ENCODE measurements at places on chromosomes 2 and 18.

GRCh38 chr2:136665736-136666135 is 99.6 kb upstream of the THSD7B start:
- DNase-seq = no peak

DNA sequence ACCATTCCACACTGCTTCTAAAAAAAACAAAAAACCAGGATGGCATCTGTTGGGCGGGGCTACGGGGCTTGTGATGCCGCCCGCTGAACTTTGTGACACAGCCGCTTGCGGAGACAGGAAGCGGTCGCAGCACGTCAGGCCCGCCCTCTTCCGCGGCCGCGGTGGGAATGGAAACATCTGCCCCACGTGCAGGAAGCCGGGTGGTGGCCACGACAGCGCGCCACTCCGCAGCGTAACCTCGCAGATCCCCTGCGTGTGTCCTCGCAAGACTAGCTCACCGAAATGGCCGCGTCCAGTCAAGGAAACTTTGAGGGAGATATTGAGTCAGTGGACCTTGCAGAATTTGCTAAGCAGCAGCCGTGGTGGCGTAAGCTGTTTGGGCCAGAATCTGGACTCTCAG is 168.5 kb downstream of the SUCLG1 start:
- no peak for DNase-seq

DNA sequence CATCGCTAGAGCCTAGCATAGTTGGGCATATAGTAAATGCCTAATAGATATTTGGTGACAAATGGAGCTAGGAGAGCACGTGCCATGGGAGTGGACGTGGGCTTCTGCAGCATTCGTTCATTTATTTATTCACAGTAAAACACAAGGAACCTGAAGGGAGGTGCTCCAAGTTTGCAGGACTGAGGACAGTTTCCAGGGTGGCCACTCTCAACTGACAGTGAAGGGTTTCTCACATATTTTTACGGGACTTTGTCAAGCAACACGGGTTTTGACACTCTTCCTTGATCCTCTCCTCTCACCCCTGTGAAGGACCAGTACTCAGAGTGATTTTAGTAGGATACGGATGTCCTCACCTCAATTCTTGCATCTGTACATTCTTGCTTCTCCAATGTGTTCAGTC is 135.0 kb upstream of the TTC39C start:
- DNase-seq = no peak

GRCh38 chr18:69705987-69706386 is 241.7 kb downstream of the CD226 start:
- DNase-seq = no peak

- DNase-seq = no peak
Observed at GRCh38 chr2:171958475-171958874, 36.2 kb downstream of the HAT1 start.

GRCh38 chr2:169822785-169823392 is 1.8 kb downstream of the METTL5 start:
- no peak for DNase-seq

DNA sequence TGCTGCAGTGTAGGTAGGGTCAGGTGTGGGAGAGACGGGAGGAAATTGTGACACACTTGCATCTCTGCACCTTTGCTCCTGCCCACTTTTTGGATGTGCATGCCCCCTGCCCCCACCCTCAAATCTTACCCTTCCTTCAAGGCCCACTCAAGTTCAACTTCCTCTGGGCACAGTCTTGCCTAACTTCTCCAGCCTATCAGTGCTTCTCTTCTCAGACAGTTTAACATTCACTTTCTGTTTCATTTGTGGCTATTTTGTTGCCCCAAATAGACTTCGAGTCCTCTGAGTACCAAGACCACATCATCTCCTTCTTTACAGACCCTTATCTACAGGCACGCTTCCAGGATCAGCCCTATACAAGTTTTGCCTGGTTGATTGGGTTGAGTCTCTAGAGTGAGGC is 2.7 kb downstream of the ST8SIA5 start:
- no peak for DNase-seq

GRCh38 chr2:227886149-227886548 is 14.7 kb downstream of the DAW1 start:
- no peak for DNase-seq

DNA sequence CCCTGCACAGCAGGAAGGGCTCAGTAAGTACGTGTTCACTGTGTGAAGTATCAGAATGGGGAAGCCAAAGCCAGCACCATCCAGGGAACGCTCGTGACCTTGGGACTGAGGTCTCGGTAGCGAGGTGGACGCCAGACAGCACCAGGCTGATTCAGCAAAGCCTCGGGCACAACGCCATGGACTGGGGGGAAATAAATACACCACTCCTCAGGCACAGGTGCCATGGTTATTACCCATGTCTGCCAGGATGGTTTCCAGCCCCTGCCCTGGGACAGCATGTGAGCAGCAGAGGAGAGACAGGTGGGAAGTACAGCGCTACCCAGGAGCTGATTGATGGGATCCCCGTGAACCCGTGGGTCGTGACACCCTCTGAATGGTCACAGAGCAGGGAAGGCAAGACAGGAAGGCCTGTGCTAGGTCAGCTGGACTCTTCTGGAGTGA is 53.0 kb downstream of the REEP1 start:
- DNase-seq = no peak

GRCh38 chr2:220674033-220674432 is 898.1 kb downstream of the EPHA4 start:
- no peak for DNase-seq

DNA sequence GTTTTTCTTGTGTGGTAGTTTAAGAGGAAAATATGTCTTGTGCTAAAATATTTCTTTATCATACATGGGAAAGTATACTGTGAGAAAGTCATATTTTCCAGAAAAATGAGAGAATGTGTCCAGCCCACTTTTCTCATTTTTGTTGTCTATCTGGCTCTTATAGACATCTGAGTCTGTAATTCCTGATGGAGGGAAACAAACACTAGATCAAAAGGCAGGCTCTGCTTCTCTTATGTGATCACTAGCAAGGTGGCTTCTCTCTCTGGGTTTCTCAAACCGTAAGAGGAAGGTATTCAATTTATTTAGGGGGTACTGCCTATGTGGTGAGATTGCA is 40.0 kb upstream of the PEX13 start:
- no peak for DNase-seq

GRCh38 chr2:190121971-190122370 is 59.4 kb upstream of the MSTN start:
- DNase-seq = no peak

DNA sequence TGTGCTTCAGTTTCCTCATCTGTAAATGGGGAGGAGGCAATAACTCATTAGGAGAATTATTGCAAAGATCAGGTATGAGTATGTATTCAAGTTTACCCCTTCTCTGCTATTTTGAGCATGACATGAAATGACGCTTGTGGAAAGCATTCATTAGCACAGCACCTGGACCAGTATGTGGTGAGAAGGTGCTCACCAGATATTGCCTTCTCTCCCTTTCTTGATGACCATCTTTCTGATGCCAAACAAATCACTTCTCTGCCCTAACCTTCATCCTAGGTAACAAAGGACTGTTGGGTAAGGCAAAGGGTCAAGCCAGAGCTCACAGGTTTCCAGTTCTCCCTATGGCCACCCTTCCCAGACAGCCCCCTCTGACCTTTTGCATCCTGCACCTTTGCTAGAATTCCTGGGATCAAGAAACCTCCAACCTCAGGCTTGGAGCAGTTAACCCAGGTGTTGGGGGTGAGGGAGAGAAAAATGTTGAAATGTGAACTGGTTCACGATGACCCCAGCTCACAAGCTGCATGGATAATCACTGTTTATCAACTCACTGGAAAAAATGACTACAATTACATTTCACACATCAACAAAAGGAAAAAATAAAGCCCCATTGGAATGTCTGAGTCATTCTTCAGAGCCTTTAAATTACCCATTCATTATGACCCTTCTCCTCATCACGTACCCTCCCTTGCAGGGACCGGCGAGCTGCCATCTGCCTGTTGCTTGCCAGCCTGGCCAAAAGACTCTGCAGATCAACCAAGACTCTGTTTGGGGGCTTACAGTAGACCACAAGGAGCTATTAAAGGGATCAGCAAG is 41.6 kb downstream of the LBH start:
- DNase-seq = no peak

- DNase-seq = no peak
Observed at GRCh38 chr2:61255580-61256437, 93.8 kb downstream of the C2orf74 start.

DNA sequence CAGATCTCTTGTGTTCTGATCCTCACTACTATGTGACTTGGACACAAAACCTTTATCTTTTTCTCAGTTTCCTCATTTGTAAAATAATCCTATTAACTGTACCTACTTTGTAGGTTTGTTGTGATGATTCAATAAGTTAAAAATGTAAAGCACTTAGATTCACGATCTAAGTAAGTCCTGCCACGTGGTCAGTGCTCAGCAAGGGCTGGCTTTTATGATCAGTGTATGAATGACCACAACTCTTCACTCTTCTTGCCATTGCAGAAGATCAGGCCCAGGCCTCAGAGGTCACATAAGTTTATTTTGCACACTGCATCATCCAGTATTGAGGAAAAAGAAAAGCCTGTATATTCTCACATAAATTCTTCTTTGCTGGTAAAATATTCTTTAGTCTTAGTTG is 1192.5 kb upstream of the ACVR2A start:
- DNase-seq = no peak

GRCh38 chr18:26488417-26489009 is 59.8 kb downstream of the KCTD1 start:
- DNase-seq = no peak

DNA sequence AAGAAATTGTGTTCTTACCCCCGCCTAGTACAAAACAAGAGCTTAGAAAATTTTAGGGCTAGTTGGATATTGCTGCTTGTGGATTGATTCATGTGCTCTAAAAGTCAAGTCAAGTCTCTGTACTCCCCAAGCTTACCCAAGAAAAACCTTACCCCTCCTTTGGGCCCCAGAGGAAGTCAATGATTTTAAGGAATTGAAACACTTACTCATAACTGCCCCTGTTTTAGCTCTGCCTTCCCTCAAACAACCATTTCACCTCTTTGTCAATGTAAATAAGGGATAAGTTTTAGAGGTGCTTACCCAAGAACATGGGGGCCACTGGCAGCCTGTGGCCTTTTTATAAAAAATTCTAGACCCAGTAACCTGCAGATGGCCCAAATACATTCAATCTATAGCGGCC is 136.6 kb upstream of the RMP24 start:
- DNase-seq = no peak

GRCh38 chr2:55338268-55338667 is 69.2 kb upstream of the MTIF2 start:
- DNase-seq = no peak

- DNase-seq = no peak
Observed at GRCh38 chr2:238703436-238703835, 144.4 kb upstream of the TWIST2 start.

- no peak for DNase-seq
Observed at GRCh38 chr2:98540536-98540935, 67.8 kb downstream of the COA5 start.

- peak; percentile 33 for DNase-seq
Observed at GRCh38 chr2:12717191-12718014, 667 bp downstream of the TRIB2 start.

DNA sequence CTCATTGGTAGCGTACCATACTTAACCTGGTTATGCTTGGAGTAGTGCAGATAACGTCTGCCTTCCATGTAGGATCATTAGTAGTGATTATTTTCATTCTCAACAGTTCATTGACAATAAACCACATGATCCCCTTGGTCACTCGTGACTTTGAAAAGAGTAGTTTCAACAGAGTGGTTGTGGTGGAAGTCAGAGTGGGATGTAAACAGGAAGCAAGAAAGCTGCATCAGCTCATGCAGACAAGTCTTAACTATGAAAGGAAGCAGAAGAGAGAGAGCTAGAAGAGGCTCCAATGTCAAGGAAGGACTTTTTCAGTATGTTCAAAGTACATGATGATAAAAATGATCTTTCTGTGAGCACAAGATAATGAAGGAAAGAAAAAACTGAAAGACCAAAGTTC is 287.4 kb downstream of the MBD2 start:
- DNase-seq = no peak

GRCh38 chr2:31008561-31009114 is 129.6 kb downstream of the GALNT14 start:
- DNase-seq = no peak

- DNase-seq = no peak
Observed at GRCh38 chr2:172905937-172906811, 169.5 kb upstream of the MAP3K20 start.

- DNase-seq = no peak
Observed at GRCh38 chr2:24372033-24372432, 11.7 kb upstream of the ITSN2 start.

GRCh38 chr2:46913471-46914381 is 1.9 kb downstream of the MCFD2 start:
- no peak for DNase-seq

- no peak for DNase-seq
Observed at GRCh38 chr18:40133253-40133652, 1821.8 kb upstream of the PIK3C3 start.

- no peak for DNase-seq
Observed at GRCh38 chr2:19769513-19769912, 132.3 kb downstream of the TTC32 start.

DNA sequence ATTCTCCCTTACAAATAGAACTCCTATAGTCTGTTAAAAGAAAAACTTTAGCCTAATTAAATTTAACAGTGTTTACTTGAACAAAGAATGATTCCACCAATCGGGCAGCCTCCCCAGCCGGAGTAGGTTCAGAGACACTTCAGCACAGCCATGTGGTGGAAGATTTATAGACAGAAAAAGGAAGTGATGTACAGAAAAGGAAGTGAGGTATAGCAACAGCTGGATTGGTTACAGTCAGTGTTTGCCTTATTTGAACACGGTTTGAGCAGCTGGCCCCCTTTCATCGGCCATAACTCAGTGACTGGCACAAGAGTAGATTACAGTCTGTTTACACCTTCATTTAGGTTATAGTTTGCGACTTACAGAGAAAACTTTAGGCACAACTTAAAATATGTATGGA is 2.1 kb upstream of the SKA1 start:
- DNase-seq = no peak

- DNase-seq = no peak
Observed at GRCh38 chr2:120885749-120886148, 150.1 kb downstream of the GLI2 start.

DNA sequence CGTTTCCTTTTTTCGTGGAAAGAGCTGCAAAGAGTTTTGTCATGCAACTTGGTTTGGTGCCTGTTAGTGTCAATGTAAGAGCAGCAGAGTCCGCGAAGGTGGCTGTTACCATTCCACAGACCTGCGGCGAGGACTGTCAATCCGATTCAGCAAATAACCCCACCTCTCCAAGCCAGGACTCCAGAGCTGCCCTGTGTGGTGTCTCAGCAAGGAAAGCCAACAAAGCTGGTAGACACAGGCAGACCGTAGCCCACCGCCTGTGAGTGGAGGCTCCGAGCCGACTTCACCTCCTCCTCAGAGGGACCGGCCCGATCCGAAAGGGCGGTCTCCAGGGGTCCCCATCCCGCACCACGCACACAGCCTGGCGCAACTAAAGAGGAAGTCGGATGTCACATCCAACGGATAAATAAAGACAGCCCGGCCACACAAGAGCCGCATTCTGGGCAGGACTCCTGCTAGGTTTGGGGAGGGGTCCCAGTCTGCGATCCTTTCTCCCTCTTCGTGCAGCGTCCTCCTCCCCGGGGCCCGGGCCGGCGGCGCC is 819 bp downstream of the ANKRD44 start:
- peak; percentile 44 for DNase-seq

- no peak for DNase-seq
Observed at GRCh38 chr18:79062806-79063205, 6.4 kb upstream of the ATP9B start.

- DNase-seq = no peak
Observed at GRCh38 chr2:152477347-152478092, 142.5 kb downstream of the FMNL2 start.
